Uterus (tissue), 4 donors: ENCODE measurements at places on chromosomes 3 and 15. TPM values are rescaled to one million over a fixed set of nuclear protein-coding genes. Genes with fewer than 3 reads are reported as not detected.

ZNF106 gene
- 95.0 TPM for total RNA-seq

LCTL gene
- not detected for total RNA-seq

CFAP20DC gene
- total RNA-seq: 5.1 TPM

IL17RD gene
- 95.9 TPM for total RNA-seq

EXD1 gene
- total RNA-seq: not detected

IGDCC3 gene
- total RNA-seq: not detected

LOXL1 gene
- total RNA-seq: 68.4 TPM

MST1R gene
- 0.26 TPM for total RNA-seq

DLL4 gene
- total RNA-seq: 25.3 TPM

NRG4 gene
- not detected for total RNA-seq

ATP13A4 gene
- 0.88 TPM for total RNA-seq

UROC1 gene
- total RNA-seq: not detected

SYNM gene
- total RNA-seq: 35.9 TPM

ZIC1 gene
- total RNA-seq: not detected

CCK gene
- not detected for total RNA-seq

MINAR1 gene
- total RNA-seq: 0.43 TPM

SLC28A1 gene
- not detected for total RNA-seq

MASP1 gene
- total RNA-seq: 121 TPM
